Stimulated activated naive B cell treated with anti-CD40 and anti-IgM and Interleukin-4, amounts not matched to agents 10 μg/mL and 1 μg/mL and 100 μg/mL, for 72 hours (primary cell): ENCODE measurements at places on chromosomes 5 and 9.

GRCh38 chr5:112434641-112435040 lies 15.6 kb upstream of the EPB41L4A start:
- DNase-seq: no peak
- peaks cover 3% of the 10 kb centered on the region for H3K36me3 ChIP-seq
- peaks cover 22% of the 10 kb centered on the region for H3K27me3 ChIP-seq
- H3K4me3 ChIP-seq: no peak overlapping the region

GRCh38 chr5:180012316-180012715 lies 59.2 kb downstream of the RNF130 start:
- peaks cover 24% of the 10 kb centered on the region for H3K36me3 ChIP-seq
- H3K4me3 ChIP-seq: no peak overlapping the region
- no peaks in the 10 kb centered on the region for H3K27me3 ChIP-seq
- H3K27ac ChIP-seq: no peak overlapping the region

- no peaks in the 10 kb centered on the region for H3K4me1 ChIP-seq
- no peaks in the 10 kb centered on the region for H3K27me3 ChIP-seq
- no peak overlapping the region for H3K4me3 ChIP-seq
- DNase-seq: no peak
Observed at GRCh38 chr9:737400-738120, 103.9 kb upstream of the DMRT1 start.

- H3K4me3 ChIP-seq: no peak overlapping the region
- no peak overlapping the region for H3K27ac ChIP-seq
- no peaks in the 10 kb centered on the region for H3K36me3 ChIP-seq
- H3K27me3 ChIP-seq: no peaks in the 10 kb centered on the region
- no peaks in the 10 kb centered on the region for H3K4me1 ChIP-seq
- no peak for DNase-seq
Observed at GRCh38 chr5:26232706-26233105, 805.7 kb downstream of the CDH9 start.

DNA sequence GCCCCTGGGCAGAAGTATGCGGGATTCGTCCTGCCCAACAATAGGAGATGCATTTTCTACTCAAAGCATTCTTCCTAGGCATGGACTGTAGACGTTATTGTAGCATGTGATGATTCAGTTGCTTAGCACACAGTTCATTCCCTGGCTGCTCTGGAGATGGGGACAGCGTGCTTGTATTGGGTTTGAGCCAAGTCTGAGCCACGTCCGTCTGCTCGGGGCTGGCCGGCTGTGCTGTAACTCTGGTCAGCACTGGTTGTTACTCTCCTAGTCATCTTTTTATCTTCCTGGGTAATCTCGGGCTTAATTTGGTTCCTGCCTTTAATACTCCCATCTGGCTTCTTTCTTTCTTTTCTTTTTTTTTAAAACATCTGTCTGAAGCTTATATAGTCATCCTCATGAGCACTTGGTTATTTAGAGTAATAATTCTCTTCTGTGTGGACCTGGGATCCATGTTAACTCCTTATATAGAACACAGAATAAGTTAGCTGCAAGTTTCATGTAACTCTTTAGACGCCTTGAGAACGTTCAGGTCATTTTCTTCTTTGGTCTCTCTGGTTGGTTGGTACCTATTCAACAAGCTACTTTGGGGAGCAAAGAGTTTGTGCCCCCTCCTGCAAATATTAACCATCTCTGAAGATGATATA lies 118.8 kb upstream of the RPS23 start:
- H3K27ac ChIP-seq: no peak overlapping the region
- H3K4me3 ChIP-seq: no peak overlapping the region
- H3K36me3 ChIP-seq: no peaks in the 10 kb centered on the region
- H3K27me3 ChIP-seq: no peaks in the 10 kb centered on the region
- H3K4me1 ChIP-seq: no peaks in the 10 kb centered on the region

DNA sequence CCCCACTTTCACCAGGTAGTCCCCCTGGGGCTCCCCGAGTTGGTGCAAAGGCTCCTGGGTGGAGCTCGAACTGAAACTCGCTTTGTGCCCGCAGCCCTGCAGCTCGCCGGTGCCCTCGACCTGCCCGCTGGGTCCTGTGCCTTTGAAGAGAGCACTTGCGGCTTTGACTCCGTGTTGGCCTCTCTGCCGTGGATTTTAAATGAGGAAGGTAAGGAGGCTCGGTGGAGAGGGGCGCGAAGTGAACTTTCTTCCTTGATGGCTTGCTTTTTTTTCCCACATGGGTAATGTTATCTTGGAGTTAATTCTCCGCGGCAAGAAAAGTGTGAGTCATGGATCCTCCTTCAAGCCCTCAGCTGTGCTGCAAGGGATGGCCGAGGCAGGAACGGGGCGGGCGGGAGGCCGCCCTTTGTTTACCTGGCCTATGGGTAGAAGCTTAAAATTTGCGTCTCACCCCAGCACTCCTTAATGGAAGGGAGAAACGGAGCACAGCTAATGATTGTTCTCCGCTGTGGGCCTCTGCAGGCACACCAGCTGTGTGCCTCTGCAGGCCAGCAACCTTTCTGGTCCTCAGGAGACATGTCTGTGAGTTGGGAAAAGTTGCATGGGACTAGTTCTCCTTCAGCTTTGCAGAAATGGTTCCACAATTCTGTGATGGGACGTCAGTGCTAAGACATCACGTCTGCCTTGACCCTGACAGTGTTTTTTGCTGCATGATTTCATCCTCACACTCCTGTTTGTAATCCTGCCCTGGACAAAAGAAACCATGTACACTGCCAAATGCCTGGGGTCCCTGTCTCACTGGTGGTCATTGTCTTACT lies 1.1 kb downstream of the MAMDC2 start:
- H3K4me1 ChIP-seq: peaks cover 11% of the 10 kb centered on the region
- H3K36me3 ChIP-seq: no peaks in the 10 kb centered on the region
- H3K4me3 ChIP-seq: peak overlapping the region; percentile 69
- DNase-seq: no peak

DNA sequence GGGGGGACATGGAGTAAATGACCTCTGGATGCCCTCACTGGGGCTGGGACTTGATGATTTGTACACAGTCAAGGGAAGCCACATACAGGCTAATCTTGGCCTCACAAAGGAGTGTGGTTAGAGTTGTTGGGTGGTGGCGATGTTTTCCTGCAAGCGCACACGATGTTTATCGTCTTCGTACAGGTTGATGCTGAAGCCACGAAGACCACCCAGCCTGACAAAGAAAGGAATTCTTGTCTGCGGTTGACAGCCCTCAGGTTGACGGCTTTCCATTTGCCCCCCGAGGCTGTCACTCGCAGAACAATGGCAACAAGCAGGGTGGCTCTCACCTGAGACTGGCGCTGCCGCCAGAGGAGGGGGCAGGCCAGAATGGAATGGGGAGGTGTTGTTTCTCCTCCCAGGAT lies 14.1 kb upstream of the XPA start:
- H3K4me1 ChIP-seq: peaks cover 10% of the 10 kb centered on the region
- no peak overlapping the region for H3K27ac ChIP-seq
- no peaks in the 10 kb centered on the region for H3K36me3 ChIP-seq
- no peak overlapping the region for H3K4me3 ChIP-seq
- H3K27me3 ChIP-seq: peaks cover 35% of the 10 kb centered on the region
